Stimulated activated CD8-positive, alpha-beta memory T cell treated with anti-CD3 and anti-CD28 coated beads, Interleukin-7, amount 100 ng/mL, for 48 hours (primary cell): ENCODE measurements at places on chromosomes 11 and 22.

- no peak for DNase-seq
These were observed 118.2 kb upstream of the SLC5A12 start for GRCh38 chr11:26839911-26840698.

DNA sequence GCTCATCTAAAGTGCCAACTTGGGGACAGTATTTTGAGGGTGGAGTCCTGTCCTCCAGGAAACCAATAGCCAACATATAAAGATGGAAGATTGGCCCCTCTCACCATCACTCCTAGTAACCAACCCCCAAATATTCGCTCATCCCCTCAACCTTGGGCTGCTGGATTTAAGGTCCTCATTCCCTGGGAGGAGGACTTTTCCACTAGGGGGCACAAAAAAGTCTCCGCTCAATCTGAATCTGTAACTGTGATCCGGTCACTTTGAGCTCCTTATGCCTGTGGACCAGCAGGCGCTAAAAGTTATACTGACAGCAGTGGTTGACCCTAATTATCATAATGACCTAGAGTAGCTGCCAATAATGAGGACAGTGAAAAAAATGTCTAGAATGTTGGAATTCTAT is 20.5 kb upstream of the CLPB start:
- DNase-seq: no peak

DNA sequence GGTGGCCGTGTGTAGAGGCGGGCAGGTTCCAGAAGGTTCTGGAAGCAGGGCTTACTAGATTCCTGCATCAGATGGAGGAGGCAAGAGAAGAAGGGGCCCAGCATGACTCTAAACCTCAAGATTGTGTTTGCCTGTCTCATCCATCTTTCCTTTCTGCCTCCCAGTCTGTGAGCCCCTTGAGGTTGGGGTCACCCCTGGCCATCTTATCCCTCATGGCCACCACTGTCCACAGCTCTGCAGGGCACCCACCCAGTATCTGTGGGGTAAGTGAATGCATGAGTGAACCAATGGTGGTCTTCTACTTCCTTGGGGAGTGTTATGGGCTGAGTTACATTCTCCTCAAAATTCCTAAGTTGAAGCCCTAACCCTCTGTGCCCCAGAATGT is 79.3 kb downstream of the MYEOV start:
- no peak for DNase-seq

GRCh38 chr22:16721961-16722360 is 103.2 kb downstream of the XKR3 start:
- DNase-seq: no peak

DNA sequence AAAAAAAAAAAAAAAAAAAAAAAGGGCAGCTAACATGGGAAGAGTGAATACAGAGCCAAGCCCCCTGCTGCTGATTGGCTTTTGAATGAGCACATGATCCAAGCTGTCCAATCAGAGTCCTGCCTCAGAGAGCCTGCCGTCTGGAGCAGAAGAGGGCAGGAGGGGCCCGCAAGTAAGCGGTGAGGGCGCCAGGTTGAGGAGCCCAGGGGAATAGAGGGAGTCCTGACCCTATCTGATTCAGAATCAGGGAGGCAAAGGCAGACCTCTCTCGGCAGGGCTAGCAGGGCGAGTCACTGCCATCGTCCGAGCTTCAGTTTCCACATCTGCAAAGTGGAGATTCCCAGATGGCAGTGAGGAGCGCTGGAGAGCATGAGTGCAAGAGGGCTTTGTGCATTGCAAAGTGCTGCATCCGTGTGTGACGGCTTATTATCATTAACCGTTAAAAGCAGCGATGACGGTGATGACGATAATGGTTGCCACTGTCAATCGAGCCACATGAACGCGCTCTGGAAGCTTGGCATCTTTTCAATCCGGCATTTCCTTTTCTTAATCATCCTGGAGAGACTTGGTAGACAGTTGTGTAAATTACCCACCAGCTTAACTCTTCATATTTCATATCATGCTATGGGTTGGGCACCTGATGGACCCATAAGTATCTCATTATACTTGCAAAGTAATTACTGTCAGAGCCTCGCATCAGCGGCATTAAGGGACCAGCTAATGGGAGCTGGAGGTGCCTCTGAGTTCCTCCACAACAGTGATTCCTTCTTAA is 68.6 kb upstream of the ATXN10 start:
- DNase-seq: no peak

- DNase-seq: no peak
These were observed 13.1 kb upstream of the SLC16A8 start for GRCh38 chr22:38097058-38097457.

DNA sequence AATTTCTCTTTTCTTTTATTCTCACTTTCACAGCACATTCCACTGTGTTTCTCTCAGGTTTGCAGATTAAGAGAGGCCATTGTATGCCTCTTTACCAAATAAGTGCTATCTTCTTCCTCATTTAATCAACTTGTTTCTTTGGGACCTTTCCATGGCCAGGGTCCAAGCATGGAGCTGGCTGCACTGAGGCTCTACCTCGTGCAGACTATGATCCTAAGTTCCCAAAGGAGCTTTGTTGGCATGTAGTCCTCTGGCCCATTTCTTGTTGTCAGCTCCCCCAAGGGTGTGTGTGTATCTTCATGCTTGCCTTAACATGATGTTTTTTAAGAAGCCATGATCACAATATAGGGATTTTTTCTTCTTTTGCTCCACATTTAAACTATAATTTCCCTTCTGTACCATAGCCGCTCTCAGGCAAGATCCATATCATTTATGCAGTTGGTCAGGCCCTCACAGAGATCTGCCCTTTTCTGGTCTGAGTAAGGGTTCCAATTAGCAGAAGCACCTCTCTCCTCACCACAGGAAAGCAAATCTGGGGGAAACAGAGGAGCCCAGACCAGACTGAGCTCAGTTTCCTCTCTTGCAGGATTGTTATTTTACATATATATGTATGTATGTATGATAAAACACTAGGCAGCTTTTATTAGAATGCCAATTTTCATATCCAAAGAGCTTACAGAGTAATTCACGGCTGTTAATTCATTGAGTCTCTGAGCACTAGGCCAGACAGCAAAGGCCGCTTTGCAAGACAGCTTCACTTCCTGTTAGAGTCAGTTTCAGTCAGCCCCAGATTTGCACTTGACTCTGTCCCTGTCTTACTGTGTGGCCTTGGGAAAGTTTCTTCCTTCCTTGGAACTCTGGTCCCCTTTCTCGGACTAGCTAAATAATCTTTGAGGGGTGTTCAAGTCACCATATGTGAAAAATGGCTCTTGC is 34.3 kb downstream of the CYB5R2 start:
- DNase-seq: no peak

DNA sequence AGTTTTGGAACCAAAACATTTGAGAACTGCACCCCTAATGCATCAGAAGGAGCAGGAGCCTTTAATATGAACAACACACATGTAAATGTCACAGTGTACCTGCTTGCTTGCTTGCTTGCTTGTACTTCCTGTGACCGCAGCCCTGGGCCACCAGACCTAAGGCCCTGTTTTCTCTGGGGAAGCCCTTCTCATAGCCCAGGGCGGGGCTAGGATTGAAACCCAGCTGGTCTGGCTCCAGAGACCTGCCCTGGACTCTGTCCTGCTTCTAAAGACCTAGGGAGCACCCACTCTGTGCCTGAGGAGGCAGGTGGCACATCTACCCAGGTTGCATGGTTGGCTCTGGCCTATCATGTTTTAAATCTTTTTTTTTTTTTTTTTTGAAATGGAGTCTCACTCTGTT is 7.6 kb upstream of the MCM5 start:
- DNase-seq: no peak

DNA sequence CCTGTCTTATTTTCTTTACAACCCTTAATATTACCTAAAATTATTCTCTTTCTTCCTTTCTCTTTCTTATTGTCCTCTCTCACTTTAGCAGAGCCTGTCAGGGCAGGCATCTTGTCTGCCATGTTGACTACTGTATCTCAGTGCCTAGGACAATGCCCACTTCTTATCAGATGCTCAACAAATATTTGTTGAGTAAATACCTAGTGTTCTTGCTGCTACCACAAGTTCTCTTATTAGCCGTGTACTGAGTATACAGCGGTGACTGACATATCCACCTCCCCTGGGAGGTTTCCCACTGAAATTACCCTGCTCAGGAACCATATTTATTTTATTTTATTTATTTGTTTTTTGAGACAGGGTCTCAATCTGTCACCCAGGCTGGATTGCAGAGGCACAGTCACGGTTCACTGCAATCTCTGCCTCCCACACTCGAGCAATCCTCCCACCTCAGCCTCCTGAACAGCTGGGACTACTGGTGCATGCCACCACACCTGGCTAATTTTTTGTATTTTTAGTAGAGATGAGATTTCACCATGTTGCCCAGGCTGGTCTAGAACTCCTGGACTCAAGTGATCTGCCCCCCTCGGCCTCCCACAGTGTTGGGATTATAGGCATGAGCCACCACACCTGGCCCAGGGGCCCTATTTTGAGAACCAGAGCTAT is 6.7 kb downstream of the HPX start:
- no peak for DNase-seq

DNA sequence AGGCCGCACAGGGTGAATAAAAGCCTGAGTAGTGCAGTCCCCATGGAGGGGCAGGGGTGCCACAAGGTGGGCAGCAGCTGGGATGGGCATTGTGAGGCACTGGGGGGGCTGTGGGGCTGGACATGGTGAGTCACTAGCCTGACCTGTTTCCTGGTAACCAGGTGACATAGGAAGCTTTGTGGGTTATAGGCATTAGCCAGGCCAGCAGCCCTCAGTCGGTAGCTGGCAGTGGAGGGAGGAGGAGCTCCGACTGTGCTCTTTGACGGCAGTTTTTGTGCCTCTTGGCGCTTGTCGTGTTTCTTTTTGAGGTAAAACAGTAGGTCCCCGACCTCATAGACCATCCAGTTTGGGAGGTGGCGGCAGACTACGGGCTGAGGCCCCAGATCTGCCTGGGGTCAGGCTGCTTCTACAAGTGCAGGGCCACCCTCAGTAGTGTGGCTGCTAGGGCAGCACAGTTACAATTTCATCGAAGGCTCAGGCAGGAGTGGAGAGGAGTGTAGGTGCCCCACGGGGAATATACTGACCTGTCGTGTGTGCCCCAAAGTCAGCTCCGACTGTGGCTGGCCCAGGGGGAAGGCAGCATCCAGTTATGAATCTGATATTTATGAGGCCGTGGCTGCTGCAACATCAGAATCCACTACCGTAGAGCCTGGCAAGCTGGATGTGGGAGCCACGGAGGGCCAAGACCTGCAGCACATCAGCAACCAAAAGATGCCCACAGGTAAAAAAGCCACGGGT is 107.7 kb downstream of the CRYBB2 start:
- DNase-seq: no peak

DNA sequence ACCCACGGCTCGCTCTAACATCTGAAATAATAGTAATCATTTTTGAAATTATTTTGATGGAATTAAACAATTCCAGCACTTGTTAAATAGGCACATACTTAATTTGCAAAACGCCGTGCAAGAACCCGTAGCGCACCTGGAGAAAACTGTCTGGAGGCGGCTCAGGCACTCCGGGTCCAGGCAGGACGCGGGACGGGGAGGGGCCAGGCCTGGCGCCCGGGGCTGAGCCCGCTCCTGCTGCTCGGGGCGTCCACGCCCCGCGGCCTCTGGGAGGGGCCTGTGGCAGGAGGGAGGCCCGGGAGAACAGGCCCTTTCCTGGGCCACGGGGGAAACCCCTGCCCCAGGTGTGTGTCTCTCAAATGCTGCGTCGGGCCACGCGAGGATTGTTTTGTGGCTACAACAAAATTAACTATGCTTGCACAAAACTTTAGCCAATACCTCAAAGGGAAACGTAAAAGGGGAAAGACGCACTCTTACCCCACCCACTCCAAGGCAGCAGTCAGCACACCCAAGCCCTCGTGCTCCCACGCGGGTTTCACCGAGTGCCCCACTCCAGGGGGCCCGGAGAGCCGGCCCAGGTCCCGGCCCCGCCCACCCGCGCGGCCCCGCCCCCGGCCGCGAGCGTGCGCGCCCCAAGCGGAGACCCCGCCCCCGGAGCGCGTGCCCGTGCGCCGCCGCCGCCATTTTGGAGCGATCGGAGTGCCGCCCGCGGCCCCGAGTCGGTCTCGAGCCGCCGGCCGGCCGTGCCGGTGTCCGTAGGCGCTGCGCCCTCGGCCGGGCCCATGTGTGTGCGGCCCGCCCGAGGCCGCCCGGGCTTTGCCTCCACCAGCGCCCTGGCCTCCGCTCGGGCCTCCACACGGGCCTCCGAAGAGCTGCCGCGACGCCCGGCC is at the start of gene PPP6R2:
PPP6R2 (plus strand) TSS at position 677 of the 890 bp plus-strand sequence. CDS start 50,582 bp downstream, outside the sequence.
- DNase-seq: peak; percentile 75

- no peak for DNase-seq
These were observed 33.8 kb upstream of the SPON1 start for GRCh38 chr11:13928566-13929251.

- peak; percentile 65 for DNase-seq
These were observed 16.2 kb downstream of the EIF4G2 start for GRCh38 chr11:10792385-10793068.

GRCh38 chr11:126879516-126879915 is 121.1 kb downstream of the KIRREL3 start:
- no peak for DNase-seq

- DNase-seq: no peak
These were observed 4.9 kb downstream of the LTO1 start for GRCh38 chr11:69670158-69670845.

- no peak for DNase-seq
These were observed 118.5 kb upstream of the GRIA4 start for GRCh38 chr11:105491394-105491793.

GRCh38 chr11:35280727-35281126 is 138.6 kb downstream of the SLC1A2 start:
- DNase-seq: no peak

DNA sequence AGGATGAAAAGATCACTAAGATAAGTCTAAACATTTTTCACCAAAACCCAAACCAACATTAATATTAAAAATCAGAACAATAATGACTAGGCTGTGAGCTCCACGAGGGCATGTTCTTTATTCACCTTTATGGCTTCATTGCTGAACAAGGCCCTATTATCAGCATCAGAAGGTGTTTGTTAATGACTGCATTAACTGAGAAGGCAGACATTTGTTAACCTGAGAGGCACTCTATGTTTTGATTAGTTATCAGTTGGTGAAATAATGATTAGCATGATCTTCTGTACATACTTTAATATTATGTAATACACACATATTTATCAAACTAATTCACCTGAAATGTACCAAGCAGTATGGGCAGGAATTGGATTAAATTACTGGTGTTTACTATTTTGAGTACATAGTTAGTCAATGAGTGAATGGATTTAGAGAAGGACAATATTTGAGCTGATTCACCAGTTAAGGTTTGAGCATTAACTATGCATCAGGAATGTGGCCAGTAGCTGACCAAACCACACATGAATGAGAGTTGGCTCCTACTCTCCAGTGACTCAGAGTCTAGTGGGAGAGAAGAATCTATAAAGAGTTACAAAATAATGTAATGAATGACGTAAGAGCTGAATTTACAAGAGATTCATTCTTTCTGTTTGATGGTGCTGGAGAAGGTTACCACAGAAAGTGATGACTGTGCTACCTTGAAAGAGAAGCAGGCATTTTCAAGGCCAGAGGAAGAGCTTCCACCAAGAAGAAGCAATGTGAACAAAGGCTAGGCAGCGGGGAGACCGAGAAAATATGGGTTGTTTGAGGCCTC is 6.7 kb downstream of the IL18 start:
- no peak for DNase-seq

GRCh38 chr22:26122920-26123468 is 46.3 kb upstream of the SEZ6L start:
- no peak for DNase-seq

GRCh38 chr11:99244613-99245012 is 223.9 kb downstream of the CNTN5 start:
- DNase-seq: no peak
